Activated CD8-positive, alpha-beta memory T cell treated with anti-CD3 and anti-CD28 coated beads for 36 hours (primary cell): ENCODE measurements at places on chromosomes 12 and 14. TPM values are rescaled to one million over a fixed set of nuclear protein-coding genes. Genes with fewer than 3 reads are reported as not detected.

Gene VRTN
- not detected for total RNA-seq

Gene AP5M1
- total RNA-seq: 42.6 TPM

Gene GNB3
- 0.32 TPM for total RNA-seq

Gene OTUB2
- total RNA-seq: 1.4 TPM

Gene CARMIL3
- 1.2 TPM for total RNA-seq

Gene NEUROD4
- total RNA-seq: not detected

Gene VCPKMT
- 14.7 TPM for total RNA-seq

Gene SIX4
- 0.10 TPM for total RNA-seq

Gene OAS1
- total RNA-seq: 6.4 TPM

Gene SOX5
- total RNA-seq: not detected

Gene PNP
- total RNA-seq: 212 TPM

Gene TAS2R8
- total RNA-seq: not detected

Gene ZNF385A
- total RNA-seq: 0.63 TPM

Gene COX8C
- not detected for total RNA-seq

Gene FBXO33
- 21.2 TPM for total RNA-seq

Gene PAPOLA
- 202 TPM for total RNA-seq
